SK-MEL-5 (cell line): ENCODE measurements at places on chromosomes 1 and 21. TPM values are rescaled to one million over a fixed set of nuclear protein-coding genes. Genes with fewer than 3 reads are reported as not detected.
A peak's percentile ranks its signal among the peaks of the same experiment; 100 is the strongest.

GRCh38 chr1:67522001-67522441 lies 91.8 kb upstream of the SERBP1 start:
- no peak for DNase-seq

CHD5 gene
- total RNA-seq = 0.08 and 0.13 TPM in 2 replicates

DNA sequence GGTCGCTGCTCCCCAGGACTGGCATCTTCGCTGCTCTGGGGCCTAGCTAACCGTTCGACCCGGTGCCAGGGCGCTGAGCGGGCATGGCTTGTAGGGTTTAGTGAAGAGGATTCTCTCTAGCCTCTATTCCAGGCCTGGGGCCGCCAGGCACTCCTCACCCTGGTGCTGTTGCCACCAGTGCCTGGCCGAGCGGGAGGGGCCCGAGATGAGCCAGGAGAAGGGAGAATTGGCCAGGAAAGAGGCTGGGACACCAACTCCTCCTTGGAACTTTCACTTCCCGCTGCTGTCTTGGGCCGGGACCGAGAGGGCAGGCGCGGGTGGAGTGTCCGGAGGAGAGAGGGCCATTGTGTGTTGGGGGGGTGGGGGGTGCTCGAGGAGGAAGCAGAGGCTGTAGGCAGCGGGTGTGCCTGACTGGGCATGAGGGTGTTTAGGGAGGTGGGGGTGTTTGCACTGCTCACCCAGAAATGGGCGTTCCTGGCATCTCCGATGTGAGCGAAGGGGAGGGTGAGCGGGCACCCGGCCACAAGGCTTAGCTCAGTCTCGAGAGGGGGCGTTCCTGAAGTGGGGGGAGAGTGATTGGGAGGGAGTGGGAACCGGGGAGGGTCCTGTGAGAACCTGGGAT lies 772 bp downstream of the ADAM15 start:
- peak; percentile 32 for DNase-seq

DNA sequence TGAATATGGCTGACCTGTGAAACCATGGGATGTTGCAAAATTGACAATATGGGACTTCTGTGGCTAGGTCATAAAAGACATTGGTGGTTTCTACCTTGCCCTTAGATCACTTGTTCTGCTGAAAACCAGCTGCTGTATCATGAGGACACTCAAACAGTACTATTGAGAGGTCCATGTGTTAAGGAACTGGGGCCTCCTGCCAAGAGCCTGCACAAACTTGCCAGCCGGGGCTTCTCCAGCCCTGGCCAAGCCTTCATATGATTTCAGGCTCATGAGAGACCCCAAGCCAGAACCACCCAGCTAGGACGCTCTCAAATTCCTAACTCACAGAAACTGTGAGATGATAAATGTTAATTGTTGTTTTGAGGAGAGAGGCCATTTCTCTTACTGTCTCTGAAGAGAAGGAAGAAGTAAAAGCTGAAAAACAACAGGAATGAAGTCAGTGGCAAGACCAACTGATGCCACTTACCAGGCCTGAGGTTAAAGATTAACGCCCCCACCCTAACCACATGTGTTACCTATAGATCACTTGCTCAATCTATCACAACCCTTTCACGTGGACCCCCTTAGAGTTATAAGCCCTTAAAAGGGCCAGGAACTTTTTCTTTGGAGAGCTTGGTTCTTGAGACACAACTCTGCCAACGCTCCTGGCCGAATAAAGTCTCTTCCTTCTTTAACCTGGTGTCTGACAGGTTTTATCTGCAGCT lies 3.9 kb upstream of the PITHD1 start:
- DNase-seq = no peak

DNA sequence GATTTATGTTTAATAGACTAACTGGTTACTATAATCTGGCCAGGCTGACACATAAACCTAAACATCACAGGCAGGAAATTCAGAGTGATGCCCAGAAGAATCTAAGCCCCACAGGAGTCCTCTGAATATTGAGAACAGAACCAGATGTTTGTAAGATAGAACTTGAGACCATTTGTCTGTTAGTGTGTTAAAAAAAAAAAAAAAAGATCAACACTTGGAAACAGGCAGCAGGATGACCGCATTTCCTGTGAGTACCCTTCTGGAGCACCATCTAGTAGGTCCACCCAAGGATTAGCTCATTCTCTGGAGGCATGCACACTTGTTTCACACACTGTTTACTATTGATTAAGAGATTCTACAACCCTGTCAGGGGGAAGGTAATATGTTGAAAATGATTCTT lies 111.4 kb upstream of the VANGL1 start:
- DNase-seq = no peak

DNA sequence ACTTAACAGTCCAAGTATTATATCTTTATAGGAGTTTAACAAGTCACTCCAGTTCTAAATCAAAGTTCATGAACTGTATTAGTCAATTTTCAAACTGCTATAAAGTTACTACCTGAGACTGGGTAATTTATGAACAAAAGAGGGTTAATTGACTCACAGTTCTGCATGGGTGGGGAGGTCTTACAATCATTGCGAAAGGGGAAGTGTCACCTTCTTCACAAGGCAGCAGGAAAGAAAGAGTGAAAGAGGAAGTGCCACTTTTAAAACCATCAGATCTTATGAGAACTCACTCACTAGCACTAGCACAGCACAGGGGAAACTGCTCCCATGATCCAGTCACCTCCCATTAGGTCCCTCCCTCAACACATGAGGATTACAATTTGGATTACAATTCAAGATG lies 70.0 kb downstream of the CLCA4 start:
- DNase-seq = no peak

DNA sequence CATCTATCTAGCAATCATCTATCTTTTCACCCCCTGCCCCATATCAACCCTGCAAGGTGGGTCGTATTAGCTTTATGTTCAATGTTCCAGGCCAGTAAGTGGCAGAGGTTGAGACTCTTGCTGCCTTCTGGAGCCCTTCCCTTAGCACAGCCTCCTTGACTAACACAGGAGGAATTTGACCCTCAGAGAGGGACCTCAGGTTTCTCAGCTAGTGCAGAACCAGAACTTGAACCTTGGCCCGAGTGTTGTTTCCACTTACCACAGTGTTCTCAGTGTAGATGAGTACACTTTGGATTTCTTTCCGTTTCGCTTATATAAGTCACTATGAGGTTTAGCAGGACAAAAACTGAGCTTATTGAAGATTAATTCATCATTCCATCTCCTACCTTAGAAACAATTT lies 11.1 kb upstream of the ATF3 start:
- no peak for DNase-seq

KRTAP25-1 gene
- total RNA-seq = not detected in 2 replicates

DNA sequence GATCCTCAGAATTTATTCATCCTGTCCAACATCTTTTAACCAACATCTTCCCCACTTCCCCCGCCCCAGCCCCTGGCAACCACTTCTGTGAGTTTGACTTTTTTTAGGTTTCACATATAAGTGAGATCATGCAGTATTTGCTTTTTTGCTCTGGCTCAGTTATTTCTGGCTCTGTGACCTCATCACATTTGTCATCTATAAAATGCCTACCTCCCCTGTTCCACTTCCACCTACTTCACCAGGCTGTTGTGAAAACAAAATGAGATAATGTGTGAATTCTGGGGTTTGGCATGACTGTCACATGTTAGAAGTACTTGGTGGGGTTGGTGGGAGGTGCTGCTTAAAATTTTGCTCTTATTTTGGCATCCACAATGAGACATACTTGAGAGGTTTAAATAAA lies 18.4 kb downstream of the HHAT start:
- no peak for DNase-seq

C21orf58 gene
- 2.4 and 2.5 TPM in 2 replicates for total RNA-seq
